Hematopoietic multipotent progenitor cell treated with erythropoietin and hydrocortisone succinate and interleukin-3 and kit ligand, for 8 days (in vitro differentiated cells): ENCODE measurements at places on chromosomes 5 and 9.

DNA sequence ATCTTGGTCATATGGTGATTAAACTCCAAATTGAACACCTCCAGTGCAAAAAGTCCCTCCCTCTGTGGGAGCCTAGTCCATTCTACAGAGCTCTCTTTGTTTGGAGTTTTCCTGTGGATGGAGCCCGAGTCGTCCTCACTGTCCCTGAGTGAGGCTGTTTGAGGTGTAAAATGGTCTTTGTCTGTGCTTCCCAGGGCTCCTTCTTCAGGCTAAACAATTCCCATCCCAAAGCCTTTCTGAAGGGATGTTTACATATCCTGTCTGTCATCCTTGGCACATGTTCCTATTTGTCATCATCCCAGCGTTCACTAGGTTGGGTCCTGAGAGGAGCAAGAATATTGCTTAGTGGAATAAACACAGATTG, 68.9 kb downstream of the COL27A1 start:
- DNase-seq, result no peak

- no peak for DNase-seq
These were observed 166.6 kb upstream of the NFIB start for GRCh38 chr9:14480526-14480925.

- no peak for DNase-seq
These were observed 32.0 kb downstream of the HAVCR1 start for GRCh38 chr5:157026789-157027424.

GRCh38 chr9:14538526-14538925, 154.7 kb downstream of the ZDHHC21 start:
- DNase-seq, result peak; percentile 1

GRCh38 chr5:83408719-83409118, 62.8 kb upstream of the VCAN start:
- no peak for DNase-seq

GRCh38 chr5:133523013-133523658, 89.2 kb downstream of the FSTL4 start:
- DNase-seq, result no peak

- peak; percentile 80 for DNase-seq
These were observed 566 bp upstream of the FOCAD start for GRCh38 chr9:20683351-20684034.

- DNase-seq, result no peak
These were observed 83.7 kb upstream of the SLIT3 start for GRCh38 chr5:169384661-169385060.

DNA sequence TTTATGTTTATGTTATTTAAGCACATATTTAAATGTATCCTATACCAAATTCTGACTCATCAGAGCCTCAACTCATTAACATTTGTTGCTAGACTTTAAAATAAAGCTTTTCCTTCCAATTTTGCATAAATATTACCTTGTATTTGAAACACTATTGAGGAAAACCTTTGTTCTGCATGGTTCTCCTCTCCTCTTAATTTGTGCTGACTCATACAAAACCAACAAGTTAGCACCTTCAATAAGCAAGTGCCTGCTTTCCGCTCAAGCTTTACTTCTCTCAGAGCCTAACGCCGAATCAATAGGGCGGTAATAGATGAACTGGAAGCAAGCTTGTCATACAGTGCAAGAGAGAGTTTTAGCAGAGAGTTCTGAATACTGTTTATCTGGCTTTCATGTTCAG, 7.9 kb downstream of the AMACR start:
- DNase-seq, result no peak

DNA sequence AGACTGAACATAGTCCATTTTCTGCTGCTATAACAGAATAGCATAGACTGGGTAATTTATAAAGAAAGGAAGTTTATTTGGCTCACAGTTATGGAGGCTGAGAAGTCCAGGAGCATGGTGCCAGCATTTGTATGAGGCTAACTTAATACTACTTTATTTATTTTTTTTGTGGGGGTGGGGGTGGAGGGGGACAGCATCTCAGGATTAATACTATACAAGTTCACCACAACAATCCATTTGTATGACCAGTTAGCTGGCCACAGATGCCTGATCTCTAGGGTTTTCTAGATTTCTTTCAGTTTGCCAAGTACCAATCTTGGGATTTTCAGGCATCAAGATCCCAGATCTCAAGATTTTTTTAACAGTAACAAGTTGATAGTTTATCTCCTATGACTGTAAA, 20.3 kb downstream of the ANGPTL2 start:
- DNase-seq, result no peak

DNA sequence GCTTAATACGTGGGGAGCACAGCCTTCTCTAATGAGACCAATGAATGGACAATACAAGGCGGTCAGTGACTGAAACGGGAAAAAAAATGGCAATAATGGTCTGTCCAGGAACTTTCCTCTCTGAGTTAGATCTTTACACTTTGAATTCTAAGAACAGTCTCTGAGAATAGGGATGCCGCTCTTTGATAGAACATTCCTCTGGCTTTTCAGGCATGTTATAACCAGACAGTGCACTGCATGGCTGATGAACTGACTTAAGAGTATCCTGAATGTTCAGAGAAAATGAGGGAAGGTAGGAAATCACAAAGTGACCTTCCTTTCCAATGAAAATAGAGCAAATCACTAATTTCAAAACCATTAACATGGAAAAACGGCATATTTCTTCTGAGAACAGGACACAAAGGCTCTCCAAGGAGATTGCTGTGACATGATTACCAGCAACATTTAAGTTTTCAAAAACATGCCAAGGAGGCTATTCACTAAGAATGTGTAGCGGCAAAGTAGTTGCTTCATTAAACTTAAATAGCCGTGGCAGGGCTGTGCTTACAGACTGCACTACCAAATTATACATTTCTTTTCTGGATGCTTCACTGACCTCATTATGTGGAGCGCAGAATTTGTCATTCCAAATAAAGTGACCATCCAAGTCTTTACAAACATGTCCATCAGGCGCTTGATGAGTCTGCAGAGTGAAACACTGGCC, 105.9 kb downstream of the MARCHF3 start:
- no peak for DNase-seq

GRCh38 chr9:130870491-130871381, 25.9 kb downstream of the QRFP start:
- no peak for DNase-seq

GRCh38 chr9:34633851-34634550, 3.6 kb downstream of the SIGMAR1 start:
- DNase-seq, result peak; percentile 87

GRCh38 chr5:32116574-32117313, 57.4 kb downstream of the GOLPH3 start:
- no peak for DNase-seq

DNA sequence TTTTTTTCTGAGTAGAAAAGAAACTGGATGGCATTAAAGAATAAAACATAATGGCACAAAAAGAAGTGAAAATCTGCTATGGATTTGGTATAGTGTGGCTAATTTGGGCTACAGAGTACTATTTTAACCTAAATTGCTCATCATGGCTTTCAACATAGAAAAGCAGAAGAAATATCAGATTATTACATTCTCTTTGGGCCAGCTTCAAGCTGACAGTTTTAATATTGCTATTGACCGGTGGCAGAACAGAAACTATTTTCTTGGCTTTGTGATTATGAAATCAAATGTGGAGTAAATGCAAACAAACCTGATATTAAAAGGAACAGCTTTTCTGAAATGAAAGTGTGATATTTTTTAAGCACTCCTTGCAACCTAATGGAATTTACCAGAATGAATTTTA, 301.5 kb downstream of the EPB41L4A start:
- no peak for DNase-seq

DNA sequence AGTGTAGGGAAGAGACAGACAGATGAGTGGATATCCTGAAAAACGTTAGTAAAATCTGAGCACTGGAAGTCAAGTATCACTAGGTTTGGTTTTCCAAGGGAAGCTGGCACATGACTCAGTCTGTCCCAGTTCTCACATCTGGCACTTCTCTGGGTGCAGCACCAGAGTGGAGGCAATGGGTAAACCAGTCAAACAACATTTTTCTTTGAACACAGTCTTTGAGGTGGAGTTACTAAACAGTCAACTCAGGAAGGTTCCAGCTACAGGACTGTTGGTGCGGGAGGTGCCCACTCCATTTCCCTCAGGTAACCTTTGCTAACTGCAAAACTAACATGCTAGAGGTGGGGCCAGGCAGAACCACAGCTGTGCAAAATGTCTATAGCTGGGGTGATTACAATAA, 301.4 kb upstream of the RFX3 start:
- no peak for DNase-seq

- DNase-seq, result no peak
These were observed 66.6 kb downstream of the C9orf152 start for GRCh38 chr9:110141227-110141793.

- peak; percentile 19 for DNase-seq
These were observed 132.0 kb downstream of the FAM174A start for GRCh38 chr5:100667161-100667630.

DNA sequence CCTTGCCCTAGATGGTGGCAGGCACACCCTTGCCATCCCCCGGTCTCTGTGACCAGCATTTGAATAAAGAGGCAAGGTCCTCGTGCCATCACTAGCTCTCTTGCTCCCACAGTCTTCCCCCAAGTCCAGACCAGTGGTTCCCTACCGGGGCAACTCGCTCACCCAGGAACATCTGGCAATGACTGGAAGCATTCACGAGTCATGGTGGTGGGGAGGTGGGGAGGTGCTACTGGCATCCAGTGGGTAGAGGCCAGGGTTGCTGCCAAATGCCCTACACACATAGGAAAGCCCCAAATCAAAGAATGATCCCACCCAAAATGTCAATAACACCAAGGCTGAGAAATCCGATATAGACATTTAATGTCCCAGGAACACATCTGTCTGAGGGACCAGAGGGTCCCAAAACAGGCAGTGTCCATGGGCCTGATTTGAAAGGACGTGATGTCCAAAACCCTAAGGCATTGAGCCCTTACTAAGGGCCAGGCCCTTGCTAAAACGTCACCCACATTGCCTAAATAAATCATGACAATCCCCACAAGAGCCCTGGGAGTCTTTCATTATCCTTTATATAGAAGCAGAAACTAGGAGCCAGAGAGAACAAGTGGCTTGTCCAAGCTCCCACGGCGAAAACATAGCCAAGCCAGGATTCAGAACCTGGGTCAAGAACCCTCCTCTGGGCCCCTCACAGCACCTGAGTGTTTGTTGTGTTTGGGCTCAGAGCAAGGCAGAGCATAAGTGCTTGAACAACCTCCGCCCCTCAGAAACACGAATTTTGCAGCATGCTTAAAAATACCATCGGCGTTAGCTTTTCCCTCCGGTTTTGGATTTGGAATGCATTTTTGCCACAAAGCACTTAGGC, 119.3 kb upstream of the WWC1 start:
- DNase-seq, result no peak

- DNase-seq, result no peak
These were observed 10.5 kb upstream of the COL15A1 start for GRCh38 chr9:98933185-98933584.

DNA sequence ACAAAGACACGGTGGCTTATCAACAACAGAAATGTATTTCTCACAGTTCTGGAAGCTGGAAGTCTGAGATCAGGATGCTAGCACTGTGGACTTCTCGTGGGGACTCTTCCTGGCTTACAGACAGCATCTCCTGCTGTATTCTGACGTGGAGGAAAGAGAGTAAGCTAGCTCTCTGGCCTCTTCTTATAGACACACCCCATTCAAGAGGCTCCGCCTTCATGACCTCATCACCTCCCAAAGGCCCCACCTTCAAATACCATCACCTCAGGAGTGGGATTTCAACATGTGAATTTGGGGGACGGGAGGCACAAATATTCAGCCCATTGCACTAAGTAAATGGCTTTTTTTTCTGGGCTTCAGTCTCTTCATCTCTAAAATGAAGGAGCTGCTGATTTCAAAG, 27.6 kb downstream of the KCNMB1 start:
- no peak for DNase-seq

DNA sequence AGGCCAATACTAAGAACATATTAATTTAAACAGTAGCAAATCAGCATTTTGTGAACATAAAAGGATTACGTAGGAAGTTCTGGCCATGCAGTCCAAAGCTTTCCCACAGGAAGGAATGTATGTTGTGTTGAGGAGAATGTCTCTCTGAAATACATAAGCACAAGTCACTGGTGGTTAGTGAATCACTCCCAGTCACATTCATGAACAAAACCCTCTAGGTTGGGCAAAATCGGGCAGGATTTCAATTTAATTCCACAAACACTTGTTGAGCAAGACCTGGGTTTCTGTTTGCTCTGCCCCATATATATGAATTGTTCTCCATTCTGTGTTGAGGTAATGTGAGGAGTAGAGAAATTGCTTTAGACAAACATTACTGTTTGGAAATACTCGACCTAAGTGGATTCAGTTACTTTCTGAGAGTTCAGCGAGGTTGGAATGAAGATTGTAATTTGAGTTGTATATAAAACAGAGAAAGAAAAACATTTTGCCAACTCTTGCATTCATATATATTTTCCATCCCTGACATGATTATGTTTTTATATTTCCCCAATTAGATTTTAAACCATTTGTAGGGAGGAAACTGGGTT, 127.6 kb upstream of the RPS23 start:
- no peak for DNase-seq

- no peak for DNase-seq
These were observed 12.2 kb downstream of the IL9 start for GRCh38 chr5:135883441-135883840.

- no peak for DNase-seq
These were observed 276.9 kb downstream of the SEMA5A start for GRCh38 chr5:9269014-9269413.

DNA sequence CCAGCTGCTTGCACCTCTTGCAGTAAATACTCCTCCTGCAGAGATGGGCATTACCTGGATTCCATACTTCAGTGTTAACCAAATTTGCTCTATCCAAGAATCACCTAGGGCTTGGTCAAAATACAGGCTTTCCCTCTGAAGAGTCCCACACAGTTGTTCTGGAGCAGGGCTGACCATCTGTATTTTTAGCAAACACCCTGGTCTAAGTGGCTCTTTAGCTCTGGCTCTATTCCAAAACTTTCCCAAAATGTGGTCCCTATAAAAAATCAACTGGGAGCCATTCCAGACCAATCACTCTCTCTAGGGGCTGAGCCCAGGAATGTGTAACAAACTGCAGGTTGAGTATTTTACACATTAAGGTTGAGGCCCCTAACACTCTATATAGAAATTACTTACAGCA, 153.7 kb downstream of the SPOCK1 start:
- no peak for DNase-seq

DNA sequence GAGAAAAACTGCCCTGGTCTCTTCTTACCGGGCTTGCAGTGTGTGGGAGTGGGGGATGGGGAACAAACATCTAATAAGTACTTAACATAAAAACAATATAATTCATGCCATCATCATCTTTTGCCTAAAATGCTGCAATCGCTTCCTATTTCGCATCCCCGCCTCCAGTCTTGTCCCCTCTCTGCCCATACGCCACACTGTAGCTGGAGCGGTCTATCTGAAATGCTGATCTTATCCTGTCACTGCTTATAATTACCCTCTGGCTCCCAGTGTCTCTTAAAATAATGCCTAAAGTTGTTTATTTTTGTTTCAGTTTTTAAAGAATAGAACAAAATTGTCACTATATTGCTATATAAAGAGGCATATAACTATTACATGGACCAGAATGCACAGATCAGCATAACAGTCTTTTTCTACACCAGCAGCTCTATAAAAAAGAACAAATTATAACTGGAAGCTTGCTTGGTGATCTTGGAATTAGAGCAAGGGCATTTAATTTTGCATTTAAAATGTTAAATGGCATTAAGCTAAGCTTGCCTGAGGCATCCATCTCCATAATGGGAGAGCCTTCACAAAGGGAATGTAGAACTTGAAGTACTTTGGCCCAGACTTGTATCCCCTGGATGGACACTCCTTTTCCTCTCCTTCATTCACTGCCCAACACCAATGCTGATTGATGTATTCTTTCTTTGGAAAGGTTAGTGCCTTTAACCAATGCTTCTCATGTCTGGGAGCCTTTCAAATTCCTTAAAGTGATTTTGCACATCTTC, 12.2 kb downstream of the NTRK2 start:
- DNase-seq, result no peak

GRCh38 chr5:58069846-58070245, 390.0 kb downstream of the PLK2 start:
- DNase-seq, result no peak
